ENCODE measurements at places on chromosomes 7 and 10. TPM values are rescaled to one million over a fixed set of nuclear protein-coding genes. Genes with fewer than 3 reads are reported as not detected.

UFSP1 gene
- 10.1 TPM for total RNA-seq

CH25H gene
- not detected for total RNA-seq

CISD1 gene
- 15.8 TPM for total RNA-seq

GSTK1 gene
- 482 TPM for total RNA-seq

SEMA3C gene
- 0.50 TPM for total RNA-seq

MRC1 gene
- 1.9 TPM for total RNA-seq

HOGA1 gene
- not detected for total RNA-seq

TMEM236 gene
- 0.17 TPM for total RNA-seq

GRID2IP gene
- 0.47 TPM for total RNA-seq

CC2D2B gene
- 0.15 TPM for total RNA-seq

VPS26A gene
- total RNA-seq: 31.7 TPM

CCSER2 gene
- total RNA-seq: 144 TPM

CCAR1 gene
- total RNA-seq: 97.3 TPM

HMX3 gene
- not detected for total RNA-seq

ADAM12 gene
- 0.30 TPM for total RNA-seq

LIPN gene
- total RNA-seq: not detected

COL1A2 gene
- total RNA-seq: not detected

CTBP2 gene
- total RNA-seq: 0.97 TPM

SFMBT2 gene
- total RNA-seq: 20.0 TPM

ADCY1 gene
- total RNA-seq: not detected

GTF2IRD1 gene
- 8.6 TPM for total RNA-seq

MEIG1 gene
- total RNA-seq: not detected

SLC18A3 gene
- not detected for total RNA-seq

FAM131B gene
- total RNA-seq: 0.97 TPM

OR2A1 gene
- not detected for total RNA-seq

LGI1 gene
- total RNA-seq: not detected

SLC12A9 gene
- total RNA-seq: 63.7 TPM

MPP7 gene
- total RNA-seq: 28.1 TPM

GPNMB gene
- total RNA-seq: 36.6 TPM

CPA1 gene
- total RNA-seq: not detected

PRKG1 gene
- total RNA-seq: 0.06 TPM

SPAM1 gene
- not detected for total RNA-seq

MARVELD1 gene
- total RNA-seq: 2.1 TPM

SNCG gene
- total RNA-seq: not detected

CACUL1 gene
- total RNA-seq: 32.1 TPM

TUBAL3 gene
- not detected for total RNA-seq

OLAH gene
- total RNA-seq: not detected

PTN gene
- total RNA-seq: not detected

MOGAT3 gene
- not detected for total RNA-seq

HMX2 gene
- total RNA-seq: not detected

H2BK1 gene
- total RNA-seq: 6.9 TPM

CYTH3 gene
- total RNA-seq: 6.6 TPM

NRCAM gene
- 0.41 TPM for total RNA-seq

CRYGN gene
- total RNA-seq: not detected

LSM8 gene
- 59.0 TPM for total RNA-seq

AGAP9 gene
- 11.3 TPM for total RNA-seq

ATOH7 gene
- total RNA-seq: not detected

PLXNA4 gene
- 0.06 TPM for total RNA-seq

LIPF gene
- not detected for total RNA-seq

MBL2 gene
- not detected for total RNA-seq

SPDYE11 gene
- not detected for total RNA-seq

FAM237B gene
- not detected for total RNA-seq

BCCIP gene
- 35.4 TPM for total RNA-seq

PMPCB gene
- 72.7 TPM for total RNA-seq

CLDN12 gene
- total RNA-seq: 5.7 TPM
